ENCODE measurements at places on chromosomes 2 and 18.

- no peak for DNase-seq
These were observed 816.2 kb downstream of the MBD2 start for GRCh38 chr18:53408271-53408670.

DNA sequence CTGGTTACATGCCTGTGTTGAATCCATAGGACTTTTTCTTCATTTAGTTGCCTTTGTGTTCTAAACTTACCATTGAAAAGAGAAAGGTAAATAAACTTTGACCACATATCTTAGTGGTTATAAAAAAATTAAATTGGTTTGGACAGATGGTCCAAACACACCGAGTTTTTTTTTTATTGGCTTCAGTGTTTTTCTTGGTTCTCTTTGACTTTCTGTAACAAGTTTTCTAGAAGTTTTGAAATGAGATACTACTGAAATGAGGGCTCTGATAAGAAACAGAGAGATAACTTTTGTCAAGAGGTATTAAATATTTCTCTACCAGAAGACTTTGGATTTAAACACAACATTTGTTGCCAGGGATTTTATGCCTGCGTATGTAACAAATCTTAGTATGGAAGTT, 20.7 kb downstream of the SPTBN1 start:
- DNase-seq = no peak

GRCh38 chr2:109371481-109372170, 242.1 kb downstream of the SEPTIN10 start:
- no peak for DNase-seq

DNA sequence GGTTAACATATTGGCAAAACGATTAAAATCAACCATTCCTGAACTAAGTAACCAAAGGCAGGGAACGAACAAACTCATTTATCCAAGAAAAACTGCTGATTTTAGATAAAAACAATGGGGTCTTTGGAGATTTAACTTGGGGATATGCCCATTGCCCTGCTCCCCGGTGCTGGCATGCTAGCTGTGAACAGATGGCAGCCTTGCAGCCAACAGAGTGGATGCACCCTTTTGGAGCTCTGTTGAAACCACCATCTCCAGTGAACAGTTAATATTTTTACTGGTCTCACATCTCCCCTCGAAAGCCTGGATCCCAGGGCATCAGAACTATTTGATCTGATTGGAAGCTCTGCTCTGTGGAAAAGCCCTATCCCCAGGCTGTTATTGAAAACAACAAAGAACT, 303.1 kb downstream of the TGIF1 start:
- no peak for DNase-seq

- DNase-seq = peak; percentile 42
These were observed 354.8 kb downstream of the DCC start for GRCh38 chr18:52694804-52695203.

DNA sequence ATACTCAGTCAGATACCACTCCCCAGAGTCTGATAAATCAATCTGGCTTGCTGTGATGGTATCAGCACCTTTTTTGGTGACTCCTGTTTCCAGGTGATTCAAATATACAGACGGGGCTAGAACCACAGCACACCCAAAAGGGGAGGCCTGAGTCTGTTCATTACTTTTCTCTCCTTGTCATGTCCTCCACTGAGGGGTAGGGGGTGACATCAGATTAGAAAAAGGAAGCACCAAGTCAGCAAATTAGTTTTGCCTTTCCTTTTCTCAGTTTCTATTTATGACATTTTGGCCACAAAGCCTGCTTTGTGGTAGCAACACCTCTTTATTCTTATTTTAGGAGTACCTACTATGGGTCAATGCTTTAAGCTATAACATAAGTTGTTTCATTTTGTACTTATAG, 127.4 kb downstream of the CCDC102B start:
- peak; percentile 33 for DNase-seq

Measured in neural progenitor cell (in vitro differentiated cells).